ENCODE measurements at places on chromosomes 4 and X.

- no peak for DNase-seq
Measured at GRCh38 chrX:39613482-39613995, 484.2 kb downstream of the BCOR start.

GRCh38 chrX:31190221-31190975, 118.6 kb upstream of the FTHL17 start:
- DNase-seq: no peak

- no peak for DNase-seq
Measured at GRCh38 chr4:83022724-83023450, 12.1 kb upstream of the COPS4 start.

DNA sequence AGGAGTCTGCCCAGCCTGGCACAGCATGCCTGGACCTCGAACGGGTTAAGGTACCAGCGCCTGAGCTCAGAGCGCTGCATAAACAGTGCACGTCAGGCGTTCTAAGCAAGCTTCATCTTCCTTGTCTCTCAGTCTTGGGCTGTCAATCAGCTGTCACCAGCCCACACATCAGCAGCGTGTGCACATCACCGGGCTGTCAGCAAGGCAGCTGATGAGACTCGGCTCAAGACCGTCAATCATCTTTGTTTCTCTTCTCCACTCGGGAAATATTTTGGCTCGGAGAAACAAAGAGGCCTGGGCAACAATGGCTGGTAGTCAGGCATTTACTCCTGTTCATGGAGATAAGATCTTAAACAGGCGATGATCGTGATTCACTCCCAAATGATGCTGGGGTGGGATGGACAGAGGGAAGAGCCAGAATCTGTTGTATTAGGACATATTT, 141.3 kb downstream of the LDB2 start:
- no peak for DNase-seq

- DNase-seq: no peak
Measured at GRCh38 chrX:139058831-139059495, 347.4 kb upstream of the FGF13 start.

DNA sequence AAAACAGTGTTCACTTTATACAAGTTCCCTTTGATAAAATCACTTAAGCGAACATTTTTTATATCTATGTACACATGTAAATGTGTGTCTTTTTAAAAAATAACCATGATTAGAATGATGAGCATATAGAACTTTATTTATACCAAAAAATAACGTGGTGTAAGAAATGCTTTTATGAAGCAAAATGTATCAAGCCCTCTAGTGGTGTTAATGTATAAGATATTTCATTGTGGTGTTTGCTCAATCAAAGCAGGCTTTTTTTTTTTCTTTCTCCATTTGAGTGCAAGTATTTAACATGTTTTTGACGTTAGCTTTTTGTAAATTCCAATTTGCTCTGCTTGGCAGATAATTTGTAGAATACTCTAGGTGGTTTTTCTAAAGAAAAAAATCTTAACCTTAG, 2092.4 kb upstream of the TENM3 start:
- no peak for DNase-seq

- DNase-seq: no peak
Measured at GRCh38 chrX:17744896-17745523, 7.7 kb downstream of the SCML1 start.

- DNase-seq: no peak
Measured at GRCh38 chr4:131113273-131113672, 2017.3 kb downstream of the C4orf33 start.

DNA sequence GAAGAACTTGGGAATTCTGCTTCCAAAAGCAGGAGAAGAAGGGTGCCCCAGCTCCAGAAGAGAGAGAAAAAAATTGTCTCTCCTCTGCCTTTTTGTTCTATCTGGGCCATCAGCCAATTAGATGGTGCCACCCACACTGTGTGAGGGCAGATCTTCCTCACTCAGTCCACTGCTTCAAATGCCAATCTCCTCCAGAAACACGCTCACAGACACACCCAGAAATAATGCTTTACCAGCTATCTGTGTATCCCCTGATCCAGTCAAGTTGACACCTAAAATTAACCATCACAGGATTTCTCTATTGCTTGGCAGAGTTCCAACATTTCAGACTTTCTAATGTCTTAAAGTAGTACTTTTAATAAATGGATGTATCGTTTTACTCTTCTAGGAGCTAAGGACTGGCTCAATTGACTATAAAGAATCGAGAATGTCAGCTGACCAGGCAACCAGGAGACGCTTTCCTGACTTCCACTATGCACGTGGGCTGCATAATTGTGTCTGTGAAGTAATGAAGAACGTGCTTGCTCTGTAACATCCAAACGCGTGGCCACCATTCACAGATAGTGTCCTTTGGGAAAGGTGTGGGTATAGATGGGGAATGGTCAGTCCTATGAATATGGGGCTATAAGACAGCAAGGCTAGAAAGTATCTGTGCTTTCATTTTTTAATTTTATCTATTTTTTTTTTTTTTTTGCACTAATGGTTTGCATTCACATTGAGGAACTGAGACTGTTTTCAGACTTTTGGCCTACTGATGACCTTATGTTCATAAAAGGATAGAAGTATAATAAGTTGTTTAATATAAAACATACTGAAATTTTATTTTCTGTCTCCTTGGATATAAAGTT, 9.9 kb upstream of the SMIM20 start:
- DNase-seq: no peak

GRCh38 chr4:56345458-56345857, 41.8 kb downstream of the AASDH start:
- DNase-seq: no peak

DNA sequence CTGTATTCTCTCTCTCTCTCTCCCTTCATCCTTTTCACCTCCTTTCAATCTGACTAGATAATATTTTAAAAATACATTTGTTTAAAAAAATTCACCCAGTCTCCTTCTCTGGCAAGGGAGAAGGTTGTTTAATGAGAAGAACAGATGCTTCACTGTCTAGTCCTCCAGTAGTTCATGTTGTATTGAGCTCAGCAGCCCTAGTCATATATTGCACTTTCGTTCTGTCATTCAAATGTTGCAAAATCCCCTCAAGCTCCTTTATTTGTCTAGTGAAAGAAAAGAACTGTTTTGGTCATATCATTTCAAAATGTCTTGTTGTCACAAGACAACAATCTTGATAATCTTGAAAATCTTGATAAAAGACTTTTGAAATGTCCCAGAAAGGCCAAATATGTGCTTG, 248.0 kb downstream of the GALNTL6 start:
- DNase-seq: no peak

DNA sequence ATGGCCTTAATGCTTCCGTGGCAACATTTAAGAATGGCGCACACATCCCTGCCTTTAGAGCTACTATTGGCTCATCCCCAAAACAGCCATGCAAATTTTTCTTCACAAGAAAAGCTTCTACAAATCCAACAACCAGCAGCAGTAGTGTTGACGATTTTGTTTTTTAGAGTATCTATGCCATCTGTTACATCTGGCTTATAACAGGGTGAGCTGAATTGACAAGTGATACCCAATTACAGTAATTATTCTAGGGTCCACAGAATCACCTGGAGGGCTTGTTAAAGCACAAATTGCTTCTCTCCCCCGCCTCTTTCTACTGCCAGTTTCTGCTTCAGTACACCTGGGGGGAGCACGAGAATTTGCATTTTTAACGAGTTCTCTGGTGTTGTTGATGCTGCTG, 34.1 kb downstream of the DCHS2 start:
- no peak for DNase-seq

DNA sequence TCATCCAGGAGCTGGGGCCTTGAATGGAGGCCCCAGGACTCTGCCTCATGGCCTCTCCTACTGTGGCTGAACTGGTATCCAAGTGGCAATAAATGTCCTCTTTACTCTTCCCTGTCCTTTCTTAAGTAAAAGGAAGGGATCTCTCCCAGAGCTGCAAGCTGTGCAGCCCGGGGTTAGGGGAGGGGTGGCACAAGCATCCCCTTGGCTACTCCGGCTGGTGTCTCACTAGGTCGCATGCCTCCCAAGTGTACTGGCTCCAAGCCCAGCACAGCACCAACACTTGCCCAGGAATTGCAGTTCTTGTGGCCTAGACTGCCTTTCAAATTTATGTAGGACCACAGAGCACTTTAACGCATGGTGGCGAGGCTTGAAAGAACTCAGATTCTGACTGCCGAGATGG, 44.7 kb upstream of the MED14 start:
- DNase-seq: no peak

DNA sequence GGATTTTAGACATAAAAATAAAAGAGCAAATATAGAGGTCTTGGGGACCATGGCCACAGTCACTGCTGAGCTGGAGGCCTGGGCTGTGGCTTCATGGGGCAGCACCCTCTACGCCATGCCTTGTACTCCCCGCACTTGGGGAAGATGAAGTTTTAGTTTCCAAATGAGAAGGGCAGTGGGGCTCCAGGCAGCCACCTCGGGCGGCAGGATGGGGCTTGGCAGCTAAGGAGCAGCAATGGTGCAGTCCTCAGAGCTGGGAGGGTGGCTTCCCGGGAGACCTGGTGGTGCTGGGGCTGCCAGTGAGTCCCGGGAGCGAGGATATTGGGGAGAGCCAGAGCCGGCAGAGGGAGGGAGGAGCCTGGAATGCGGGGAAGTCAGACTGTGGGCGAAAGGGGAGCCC, 2.4 kb downstream of the CXCR3 start:
- DNase-seq: no peak

DNA sequence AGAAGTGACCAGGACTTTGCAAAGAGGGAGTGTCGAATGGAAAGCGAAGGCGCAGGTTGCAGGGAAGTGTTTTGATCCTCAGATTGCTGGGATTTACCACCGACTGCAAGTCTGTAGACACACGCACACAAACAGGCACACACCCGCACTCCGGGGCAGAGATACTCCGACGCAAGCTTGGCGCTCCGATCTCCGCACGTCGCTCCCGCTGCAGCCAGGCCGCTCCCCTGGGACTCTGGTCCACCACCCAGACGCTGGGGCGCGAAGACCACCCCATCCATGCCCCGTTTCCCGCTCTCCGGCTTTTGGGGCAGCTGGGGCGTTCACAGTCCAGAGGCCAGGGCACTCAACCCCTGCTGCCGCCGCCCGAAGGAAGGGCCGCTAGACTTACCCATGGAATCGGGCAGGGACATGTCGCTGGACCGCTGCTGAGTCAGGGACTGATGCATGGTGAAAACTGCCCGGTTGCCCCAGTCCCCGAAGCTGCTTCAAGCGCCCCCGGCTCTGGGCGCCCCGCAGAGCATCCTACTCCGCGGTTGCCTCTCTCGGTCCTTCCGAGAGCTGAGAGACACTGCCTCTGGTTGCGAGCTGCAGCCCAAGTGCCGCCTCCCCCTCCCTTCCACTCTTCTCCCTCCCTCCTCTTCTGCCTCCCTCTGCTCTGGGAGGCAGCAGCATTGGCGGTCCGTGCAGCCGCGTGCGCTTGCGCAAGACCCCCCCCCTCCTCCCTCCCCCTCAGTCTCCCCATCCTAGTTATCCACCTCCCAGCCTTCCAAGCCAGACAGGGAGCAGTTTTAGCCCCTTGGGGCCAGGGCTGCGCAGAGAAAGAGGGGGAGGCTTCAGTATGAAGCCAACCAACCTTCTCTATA, at the start of gene TMEM255A:
TSS of gene TMEM255A (minus strand) at position 601 of the 866 bp plus-strand sequence. CDS start at position 449, 152 bp downstream.
- DNase-seq: no peak

- DNase-seq: no peak
Measured at GRCh38 chr4:28221536-28221935, 1360.9 kb downstream of the STIM2 start.

- no peak for DNase-seq
Measured at GRCh38 chrX:108312011-108312410, 126.2 kb downstream of the COL4A6 start.

DNA sequence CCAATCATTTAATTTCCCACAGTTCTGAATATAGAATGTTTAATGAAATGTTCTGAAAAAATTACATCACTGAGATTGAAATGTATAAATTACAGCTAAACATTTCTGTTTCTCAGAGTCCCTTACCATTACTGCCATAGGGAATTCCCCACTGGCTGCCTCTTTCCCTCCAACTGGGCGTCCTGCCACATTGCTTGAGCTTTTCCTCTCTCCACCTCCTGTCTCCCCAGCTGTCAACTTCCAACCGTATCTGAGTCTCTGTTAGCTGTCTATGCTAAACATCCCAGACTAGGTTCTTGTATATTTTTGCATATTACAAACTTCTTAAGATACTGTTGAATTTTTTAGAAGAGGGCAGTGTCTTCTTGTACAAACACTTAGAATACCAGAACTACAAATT, 407.3 kb upstream of the SLIT2 start:
- no peak for DNase-seq

DNA sequence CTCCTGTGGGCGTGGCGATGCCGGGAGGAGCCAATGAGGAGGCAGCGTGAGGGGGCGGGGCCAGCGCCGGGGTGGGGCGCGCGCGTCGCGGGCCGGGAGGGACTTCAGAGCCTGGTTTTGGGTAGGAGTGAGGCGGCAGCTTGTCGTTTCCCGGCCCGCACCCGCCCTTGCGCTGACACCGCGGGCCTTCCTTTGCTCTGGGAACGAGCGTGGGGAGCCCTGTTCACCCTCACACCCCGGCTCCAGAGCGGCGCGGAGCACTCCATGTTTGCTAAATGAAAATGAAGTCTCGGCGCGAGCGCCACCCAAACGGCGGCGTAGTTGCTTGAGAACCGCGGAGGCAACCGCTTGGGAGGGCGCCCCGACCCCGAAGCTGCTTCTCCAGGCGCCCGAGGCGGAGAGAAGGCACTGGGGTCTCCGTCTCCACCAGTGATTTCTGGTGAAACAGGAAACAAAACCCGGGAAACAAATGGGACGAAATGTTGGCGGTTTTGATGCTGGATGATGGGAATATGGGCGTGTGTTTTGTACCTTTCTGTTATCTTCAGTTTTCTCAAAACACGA, 497 bp upstream of the GRPEL1 start:
- DNase-seq: peak; percentile 99

DNA sequence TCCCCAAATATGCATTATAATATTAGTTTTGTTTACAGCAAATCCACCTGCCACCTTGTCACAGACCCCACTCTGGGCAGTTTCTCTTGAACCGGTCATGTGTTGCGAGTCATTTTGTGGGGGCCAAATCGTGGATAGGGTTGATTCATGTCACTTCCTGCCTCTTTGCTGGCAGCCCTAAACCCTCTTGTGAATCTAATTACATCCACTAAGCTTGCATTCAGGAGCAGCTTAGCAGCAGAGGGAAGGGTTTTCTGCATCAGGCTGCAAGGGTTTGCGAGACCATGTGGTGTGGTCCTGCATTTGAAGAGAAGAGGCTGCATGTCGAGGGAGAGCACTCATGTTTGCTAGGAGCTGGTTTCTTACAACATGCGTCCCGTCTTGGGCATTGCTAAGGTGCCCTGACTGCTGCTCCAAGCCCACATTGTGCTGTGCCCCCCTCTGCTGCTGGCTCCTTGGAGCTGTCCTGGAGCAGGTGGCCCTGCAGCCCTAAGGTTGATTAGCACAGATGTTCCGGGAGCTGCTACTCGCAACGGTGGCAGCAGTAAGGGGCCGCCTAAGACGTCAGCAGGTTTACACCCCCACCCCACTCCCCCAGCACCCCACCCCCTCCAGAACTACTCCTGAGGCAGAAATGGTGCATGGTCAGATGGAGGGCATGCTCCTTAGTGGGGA, 88.9 kb upstream of the CLDN34 start:
- DNase-seq: no peak

GRCh38 chrX:42485601-42486000, 292.4 kb downstream of the PPP1R2C start:
- no peak for DNase-seq

DNA sequence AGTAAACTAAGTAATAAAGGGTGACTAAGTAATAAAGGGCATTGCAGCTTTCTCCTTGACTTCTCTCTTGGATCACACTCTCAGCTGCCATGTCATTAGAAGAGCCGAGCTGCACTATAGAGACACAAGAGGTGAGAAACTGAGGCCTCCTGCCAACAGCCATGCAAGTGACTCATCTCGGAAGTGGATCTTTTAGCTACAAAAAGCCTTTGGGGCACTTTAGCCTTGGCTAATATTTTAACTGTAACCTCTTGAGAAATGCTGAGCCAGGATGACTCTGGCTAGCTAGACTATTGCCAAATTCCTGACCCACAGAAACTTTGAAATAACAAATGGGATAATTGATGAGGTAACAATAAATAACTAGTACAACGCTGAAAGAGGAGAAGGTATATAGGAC, 1.5 kb upstream of the NEIL3 start:
- DNase-seq: no peak
